Progenitor cell of endocrine pancreas (in vitro differentiated cells): ENCODE measurements at places on chromosomes 6 and 20. TPM values are rescaled to one million over a fixed set of nuclear protein-coding genes. Genes with fewer than 3 reads are reported as not detected.

DNA sequence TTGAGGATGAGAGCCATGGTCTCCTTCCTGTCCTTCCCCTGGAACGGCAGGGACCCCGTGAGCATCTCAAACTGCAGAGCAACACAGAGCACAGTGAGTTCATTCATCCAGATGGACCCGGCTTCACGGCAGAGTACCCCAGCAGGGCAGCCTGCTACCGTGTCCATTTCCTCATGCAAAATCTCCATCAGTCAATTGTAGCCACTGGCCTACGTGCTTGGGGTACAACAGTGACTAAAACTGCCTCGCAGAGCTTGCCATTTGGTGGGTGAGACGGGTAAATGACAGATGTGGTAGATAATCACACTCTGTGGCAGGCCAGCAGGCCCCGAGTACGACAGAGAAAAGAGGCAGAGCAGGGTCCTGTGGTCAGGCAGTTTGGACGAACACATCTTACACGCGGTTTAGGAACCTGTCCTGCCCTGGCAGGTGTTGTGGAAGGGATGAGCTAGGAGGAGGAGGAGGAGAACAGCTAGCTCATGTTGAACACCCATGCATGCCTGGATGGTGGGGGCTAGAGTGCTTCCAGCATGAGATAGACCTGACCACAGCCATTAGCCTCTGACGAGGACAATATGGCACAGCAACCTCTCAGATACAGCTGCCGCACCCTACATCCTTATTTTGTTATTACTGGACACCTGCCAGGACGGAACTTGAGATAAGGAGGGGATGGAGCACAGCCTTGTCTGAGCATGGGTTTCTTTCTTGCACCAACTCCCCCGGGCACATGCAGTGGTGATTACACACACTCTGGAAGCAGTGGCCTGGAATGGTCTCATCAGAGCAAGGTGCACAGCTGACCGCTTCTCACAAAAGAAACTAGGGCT, 95.6 kb downstream of the RAMACL start:
- no peak overlapping the region for H3K4me3 ChIP-seq
- no peaks in the 10 kb centered on the region for H3K27me3 ChIP-seq
- H3K36me3 ChIP-seq, result peaks cover 22% of the 10 kb centered on the region

DNA sequence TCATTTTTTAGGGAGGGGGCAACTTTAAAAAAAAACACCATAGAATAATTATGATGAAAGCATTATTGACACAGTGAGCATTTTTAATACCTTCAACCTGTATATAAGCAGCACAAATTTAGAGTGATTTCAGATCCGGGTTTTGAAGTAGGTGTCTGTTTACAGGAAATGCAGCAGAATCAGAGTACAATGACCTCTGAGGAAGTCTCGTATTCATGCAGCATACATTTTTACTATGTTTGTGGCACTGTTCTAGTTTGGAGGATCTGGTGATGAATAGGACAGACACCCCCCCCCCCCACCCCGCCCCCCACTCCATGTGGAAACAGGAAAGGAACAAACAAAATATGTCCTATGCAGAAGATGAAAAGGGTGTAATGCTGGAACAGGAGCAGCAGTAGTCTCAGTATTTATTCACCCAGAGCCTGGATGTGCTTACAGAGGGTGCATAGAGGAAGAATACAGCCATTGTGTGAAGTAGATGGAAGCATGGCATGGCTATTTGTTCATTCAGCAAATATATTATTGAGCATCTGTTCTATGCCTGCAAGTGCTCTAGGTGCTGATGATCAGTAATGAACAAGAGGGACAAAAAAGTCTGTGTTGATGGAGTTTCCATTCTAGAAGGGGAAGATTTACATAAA, 19.7 kb downstream of the VAPB start:
- H3K4me1 ChIP-seq, result peaks cover 14% of the 10 kb centered on the region
- H3K4me3 ChIP-seq, result no peak overlapping the region
- peaks cover 4% of the 10 kb centered on the region for H3K36me3 ChIP-seq
- no peaks in the 10 kb centered on the region for H3K27me3 ChIP-seq
- no peak for DNase-seq

GRCh38 chr6:4732691-4733315, 43.4 kb upstream of the CDYL start:
- H3K27ac ChIP-seq, result no peak overlapping the region
- H3K4me3 ChIP-seq, result no peak overlapping the region

DNA sequence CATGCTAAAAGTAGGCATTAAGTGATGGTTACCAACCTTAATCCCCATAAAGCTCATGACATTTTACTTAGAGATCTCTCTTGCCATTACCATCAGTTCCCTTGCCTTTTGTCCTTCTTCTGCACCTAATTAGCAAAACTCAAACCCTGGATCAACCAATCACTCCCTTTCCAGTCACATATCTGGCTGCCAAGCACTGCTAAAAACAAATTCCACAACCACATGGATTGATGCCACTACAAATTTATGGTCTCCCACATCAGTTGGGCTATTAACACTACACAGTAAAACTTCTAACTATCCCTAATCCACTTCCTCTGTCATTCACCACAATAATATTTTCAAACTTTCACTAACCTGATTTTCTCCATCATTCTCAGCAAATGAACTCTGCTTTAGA, 54.3 kb upstream of the RNF146 start:
- no peak for DNase-seq
- no peak overlapping the region for H3K4me3 ChIP-seq
- no peaks in the 10 kb centered on the region for H3K36me3 ChIP-seq
- H3K4me1 ChIP-seq, result peaks cover 15% of the 10 kb centered on the region
- H3K27ac ChIP-seq, result no peak overlapping the region

- no peak overlapping the region for H3K27ac ChIP-seq
- DNase-seq, result no peak
- H3K36me3 ChIP-seq, result no peaks in the 10 kb centered on the region
- no peaks in the 10 kb centered on the region for H3K27me3 ChIP-seq
- H3K4me3 ChIP-seq, result no peak overlapping the region
These were observed 146.9 kb upstream of the C6orf118 start for GRCh38 chr6:165456286-165456685.

The FRK gene
- total RNA-seq, result 8.6 and 8.8 TPM in 2 replicates

The KHDC3L gene
- not detected in 2 replicates for total RNA-seq
